ENCODE measurements at places on chromosomes 1 and 21.

GRCh38 chr1:54396261-54396933 lies 9.8 kb downstream of the SSBP3 start:
- no peak for DNase-seq

DNA sequence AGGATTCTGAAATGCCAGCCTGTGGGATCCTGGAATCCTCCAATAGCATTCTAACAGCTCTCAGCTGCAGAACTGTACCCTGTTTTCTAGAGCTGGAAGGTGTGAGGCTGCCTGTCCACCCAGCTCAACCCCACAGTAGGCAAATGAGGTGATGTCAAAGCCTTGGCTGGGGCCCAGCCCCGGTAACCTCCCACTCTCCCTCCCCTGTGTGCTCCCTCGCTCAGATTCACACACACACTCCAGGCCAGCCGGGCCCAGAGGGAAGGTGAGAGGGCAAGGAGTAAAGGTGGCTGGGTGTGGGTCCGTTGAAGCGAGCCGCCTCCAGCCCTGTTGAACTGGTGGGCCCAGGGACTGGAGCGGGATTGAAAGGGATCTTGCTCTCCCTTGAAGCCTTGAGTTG lies at the start of gene BSND:
Gene BSND, plus strand, starts transcription at position 257 of the 400 bp plus-strand sequence. CDS start 254 bp downstream, outside the sequence.
- no peak for DNase-seq

- no peak for DNase-seq
These were observed 77.1 kb upstream of the ACTL8 start for GRCh38 chr1:17678011-17678410.

- DNase-seq = no peak
These were observed 3.1 kb upstream of the DDAH1 start for GRCh38 chr1:85467929-85468540.

- DNase-seq = no peak
These were observed 207.9 kb upstream of the DMRTA2 start for GRCh38 chr1:50631161-50631560.

DNA sequence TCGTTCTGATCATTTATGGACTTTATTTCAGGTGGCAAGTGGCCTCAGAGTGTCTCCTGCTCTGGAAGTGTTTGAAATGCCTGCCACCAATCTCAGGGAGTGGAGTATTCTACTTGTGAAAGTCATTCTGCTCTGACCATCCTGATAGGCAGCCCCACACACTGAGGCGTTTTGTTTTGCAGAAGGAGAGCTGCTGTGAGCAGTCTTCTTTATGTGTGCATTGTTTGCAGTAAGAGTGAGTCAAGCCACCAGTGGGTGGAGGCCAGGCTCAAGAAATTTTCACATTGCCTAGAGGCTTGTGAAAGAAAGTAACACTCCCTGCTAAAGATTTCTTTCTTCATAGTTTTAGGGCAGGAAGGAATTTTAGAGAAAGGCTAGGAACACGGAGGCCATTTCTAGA lies 204.4 kb downstream of the SLC35F3 start:
- no peak for DNase-seq

DNA sequence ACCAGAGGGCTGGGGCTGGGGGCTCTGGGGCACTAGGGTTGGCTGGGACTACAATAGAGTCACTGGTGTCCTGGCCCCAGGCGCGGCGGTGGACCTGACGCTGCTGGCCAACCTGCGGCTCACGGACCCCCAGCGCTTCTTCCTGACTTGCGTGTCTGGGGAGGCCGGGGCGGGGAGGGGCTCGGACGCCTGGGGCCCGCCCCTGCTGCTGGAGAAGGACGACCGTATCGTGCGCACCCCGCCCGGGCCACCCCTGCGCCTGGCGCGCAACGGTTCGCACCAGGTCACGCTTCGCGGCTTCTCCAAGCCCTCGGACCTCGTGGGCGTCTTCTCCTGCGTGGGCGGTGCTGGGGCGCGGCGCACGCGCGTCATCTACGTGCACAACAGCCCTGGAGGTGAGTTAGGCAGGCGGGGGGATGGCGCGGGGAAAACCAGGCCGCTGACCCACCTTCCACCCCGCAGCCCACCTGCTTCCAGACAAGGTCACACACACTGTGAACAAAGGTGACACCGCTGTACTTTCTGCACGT lies 4.1 kb downstream of the TIE1 start:
- DNase-seq = no peak

GRCh38 chr1:185775501-185775900 lies 41.3 kb downstream of the HMCN1 start:
- DNase-seq = no peak

GRCh38 chr1:5340560-5341130 lies 651.6 kb downstream of the NPHP4 start:
- no peak for DNase-seq

DNA sequence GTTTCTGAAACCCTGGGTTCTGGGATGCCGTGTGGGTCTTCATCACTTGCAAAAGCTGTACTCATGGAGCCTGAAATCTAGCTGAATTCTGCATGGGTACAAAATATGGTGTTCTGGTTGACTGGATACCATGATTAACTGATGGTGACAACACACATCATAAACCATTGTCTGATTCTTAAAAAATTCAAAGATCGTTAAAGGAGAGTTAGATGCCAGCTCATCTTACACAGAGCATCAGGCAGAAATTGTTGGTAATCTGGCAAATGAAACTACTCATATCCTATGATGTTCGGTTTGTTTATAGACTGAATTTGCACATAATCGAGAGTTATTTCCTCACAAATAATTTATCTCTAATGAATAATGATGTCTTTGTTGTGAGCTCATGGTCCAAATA lies 218.1 kb upstream of the PKN2 start:
- DNase-seq = no peak

GRCh38 chr1:206832352-206832880 lies 33.0 kb upstream of the IL20 start:
- DNase-seq = no peak

- no peak for DNase-seq
These were observed 25.6 kb downstream of the SLC22A15 start for GRCh38 chr1:116001739-116002487.
